ENCODE measurements at places on chromosomes 4 and X.

GRCh38 chr4:40301603-40302002 is 33.5 kb upstream of the CHRNA9 start:
- peak; percentile 73 for DNase-seq

DNA sequence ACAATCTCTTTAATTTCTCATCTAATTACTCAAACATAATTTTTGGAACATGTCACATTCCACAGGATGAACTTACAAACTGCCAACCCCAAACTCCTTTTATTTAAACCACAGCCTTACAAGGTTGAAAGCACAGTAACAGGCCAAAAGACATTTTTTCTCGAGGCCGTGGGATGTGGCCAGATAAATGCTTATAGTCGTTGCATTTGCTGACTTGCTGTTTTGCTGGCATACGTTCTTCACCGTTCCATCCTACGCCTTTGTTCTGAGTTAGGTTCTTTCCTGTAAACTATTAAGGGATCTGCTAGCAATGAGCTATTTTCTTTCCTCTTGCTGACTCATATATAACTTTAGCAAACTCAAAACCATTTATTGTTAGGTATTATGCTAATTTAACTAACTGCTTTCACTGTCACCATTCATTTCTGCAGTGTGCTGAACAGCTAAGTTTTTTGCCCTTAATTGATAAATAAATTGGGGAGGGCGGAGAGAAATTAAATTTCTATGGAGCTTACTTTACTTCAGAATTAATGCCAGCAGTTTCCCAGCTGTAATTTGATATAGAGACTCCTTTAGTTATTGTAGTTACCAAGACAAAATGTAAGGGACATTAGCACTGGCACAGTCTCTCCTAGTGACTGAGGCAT is 135.1 kb upstream of the PACRGL start:
- DNase-seq: no peak

DNA sequence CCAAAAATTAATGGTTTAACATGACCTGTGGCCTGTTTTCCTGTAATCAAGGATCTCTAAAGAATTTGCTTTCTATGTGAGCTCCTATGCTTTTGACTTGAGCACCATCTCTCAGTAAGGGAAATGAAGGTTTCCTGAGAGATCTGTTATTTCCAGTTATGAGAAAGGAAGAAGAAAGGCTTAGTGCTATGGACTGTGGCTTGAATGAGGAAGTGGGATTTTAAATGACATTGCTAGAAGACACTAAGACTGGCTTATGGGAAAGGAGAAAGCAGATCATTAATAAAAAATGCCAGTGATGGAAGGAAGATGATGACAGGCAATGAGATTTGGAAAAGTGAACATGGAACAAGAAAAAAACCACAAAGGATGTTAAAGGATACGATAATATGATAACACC is 285.4 kb downstream of the OPHN1 start:
- DNase-seq: no peak

GRCh38 chrX:8233091-8233490 is 62.0 kb upstream of the VCX2 start:
- no peak for DNase-seq

GRCh38 chrX:47576021-47576898 is 6.0 kb upstream of the TIMP1 start:
- no peak for DNase-seq

GRCh38 chrX:101823236-101823635 is 108.6 kb downstream of the ZMAT1 start:
- DNase-seq: no peak

GRCh38 chrX:17390419-17390850 is 15.4 kb downstream of the NHS start:
- no peak for DNase-seq

GRCh38 chr4:163127621-163128020 is 39.1 kb downstream of the NAF1 start:
- no peak for DNase-seq

DNA sequence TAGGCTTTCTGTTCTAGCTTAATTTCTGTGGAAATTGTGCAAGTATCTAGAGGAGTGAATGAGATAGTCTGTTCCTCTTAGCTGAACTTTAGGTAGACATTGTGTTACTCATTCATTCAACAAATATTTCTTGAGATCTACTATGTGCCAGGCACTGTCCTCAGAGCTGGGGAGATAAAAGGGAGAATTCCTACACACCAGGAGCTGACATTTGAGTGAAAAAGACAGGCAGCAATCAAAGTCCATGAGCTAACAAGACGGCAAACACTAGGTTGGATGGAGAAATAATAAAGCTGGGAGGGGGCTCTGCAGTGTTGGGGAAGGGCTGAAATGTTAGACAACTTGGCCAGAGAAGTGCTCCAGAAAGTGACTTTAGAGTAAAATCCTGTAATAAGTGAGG is 80.1 kb downstream of the MED28 start:
- no peak for DNase-seq

- no peak for DNase-seq
Observed at GRCh38 chr4:41022116-41022515, 192.2 kb downstream of the APBB2 start.

GRCh38 chr4:118033148-118034052 is 886 bp upstream of the NDST3 start:
- no peak for DNase-seq

DNA sequence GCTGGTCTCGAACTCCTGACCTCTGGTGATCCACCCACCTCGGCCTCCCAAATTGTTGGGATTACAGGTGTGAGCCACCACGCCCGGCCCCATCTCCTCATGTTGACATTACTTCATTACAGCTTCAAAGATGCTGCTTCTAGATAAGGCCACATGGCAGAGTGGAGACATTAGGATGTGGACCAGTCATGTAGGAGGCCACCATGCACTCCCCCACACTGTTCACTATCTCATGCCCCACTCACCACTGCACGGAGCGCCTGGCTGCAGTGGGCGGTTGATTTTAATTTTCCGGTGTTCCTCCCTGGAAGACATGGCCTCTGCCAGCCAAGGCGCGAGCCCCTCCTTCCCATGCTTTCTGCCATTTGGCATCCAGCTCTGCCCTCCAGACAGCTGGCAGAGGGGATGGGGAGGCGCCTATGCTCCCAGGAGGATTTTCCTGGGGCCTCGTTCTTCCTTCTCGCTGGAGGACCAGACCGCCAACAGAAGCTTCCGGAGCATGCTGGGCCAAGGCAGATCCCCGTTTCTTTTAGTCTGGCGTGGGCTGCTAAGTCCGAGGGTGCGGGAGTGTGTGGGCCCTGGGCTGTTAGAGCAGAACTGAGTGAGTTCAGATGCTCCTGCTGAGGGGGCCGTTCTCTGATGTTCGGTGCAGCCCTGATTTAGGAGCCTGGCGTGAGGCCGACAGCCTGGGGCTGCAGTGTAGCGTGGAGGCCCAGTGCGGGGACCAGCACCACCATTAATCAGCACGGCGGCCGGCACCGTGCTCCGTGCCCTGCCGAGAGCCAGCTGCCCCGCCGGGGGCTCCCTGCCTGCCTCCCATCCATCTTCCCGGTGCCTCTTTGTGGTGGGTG is 93.1 kb downstream of the SORCS2 start:
- DNase-seq: no peak

- no peak for DNase-seq
Observed at GRCh38 chr4:125013891-125014290, 300.9 kb upstream of the FAT4 start.

DNA sequence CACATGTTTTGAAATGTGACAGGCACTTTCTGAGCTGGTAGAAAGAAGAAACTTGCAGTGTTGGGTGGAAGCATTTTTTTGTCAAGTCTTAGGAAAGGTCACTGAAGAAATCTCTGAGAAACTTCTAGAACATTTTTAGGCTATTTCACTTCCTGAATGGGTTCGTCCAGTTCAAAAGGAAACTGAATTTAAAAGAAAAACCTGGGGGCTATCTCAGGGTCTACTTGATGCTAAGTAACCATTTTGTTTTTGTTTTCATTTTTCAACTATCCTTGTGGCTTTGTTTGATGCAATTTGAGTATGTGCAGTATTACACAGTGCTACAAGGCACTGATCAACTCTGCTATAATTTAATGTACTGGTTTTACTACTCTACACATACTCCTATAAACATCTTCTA is 34.0 kb upstream of the AMOT start:
- no peak for DNase-seq

- DNase-seq: no peak
Observed at GRCh38 chrX:29461039-29461438, 754.3 kb upstream of the MAGEB2 start.

DNA sequence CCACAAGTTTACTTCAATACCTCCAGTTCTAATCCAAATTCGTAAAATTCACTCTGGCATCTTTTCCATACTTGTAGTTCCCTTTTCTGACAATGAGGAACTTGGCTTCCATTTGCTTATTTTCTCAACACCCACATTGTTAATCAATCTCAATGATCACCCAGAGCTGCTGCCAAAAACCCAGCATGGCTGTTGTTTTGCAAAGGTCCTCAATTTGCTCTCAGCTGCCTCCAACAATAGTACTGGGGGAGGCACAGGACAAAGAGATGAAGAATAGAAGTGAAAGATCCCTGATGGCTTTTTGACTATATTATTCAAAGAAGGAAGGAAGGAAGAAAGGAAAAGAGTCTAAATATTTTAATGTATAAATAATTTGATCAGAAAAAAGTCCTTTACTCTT is 847.8 kb downstream of the RAPGEF2 start:
- no peak for DNase-seq

GRCh38 chr4:108359130-108359985 is 190.6 kb upstream of the LEF1 start:
- DNase-seq: no peak

- no peak for DNase-seq
Observed at GRCh38 chr4:61067381-61067780, 132.7 kb upstream of the ADGRL3 start.

GRCh38 chr4:110898290-110898689 is 275.4 kb upstream of the PITX2 start:
- DNase-seq: no peak

DNA sequence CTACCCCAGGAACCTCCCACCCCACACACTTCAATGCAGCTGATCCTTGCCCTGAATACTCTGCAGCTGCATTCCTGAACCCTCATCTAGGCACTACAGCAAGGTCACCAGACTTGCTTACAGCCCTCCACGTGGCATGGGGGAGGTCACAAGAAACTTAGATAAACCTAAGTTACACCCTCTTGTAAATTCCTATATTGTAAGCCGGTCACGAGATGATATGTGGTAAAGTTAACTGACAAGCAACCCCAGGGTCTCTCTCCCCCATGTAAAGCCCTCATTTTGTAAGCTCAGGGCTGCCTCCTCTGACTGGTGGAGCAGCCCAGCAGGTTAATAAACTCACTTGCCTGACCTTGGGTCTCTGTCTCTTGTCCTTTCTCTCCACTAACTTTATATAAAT is 570.7 kb downstream of the PCDH7 start:
- no peak for DNase-seq

GRCh38 chrX:12986164-12986779 is 11.4 kb downstream of the TMSB4X start:
- DNase-seq: no peak

GRCh38 chr4:169250796-169251195 is 20.0 kb downstream of the SH3RF1 start:
- DNase-seq: no peak

- DNase-seq: no peak
Observed at GRCh38 chr4:81465406-81466340, 6.0 kb downstream of the RASGEF1B start.

- no peak for DNase-seq
Observed at GRCh38 chr4:86302251-86302650, 57.6 kb downstream of the MAPK10 start.

DNA sequence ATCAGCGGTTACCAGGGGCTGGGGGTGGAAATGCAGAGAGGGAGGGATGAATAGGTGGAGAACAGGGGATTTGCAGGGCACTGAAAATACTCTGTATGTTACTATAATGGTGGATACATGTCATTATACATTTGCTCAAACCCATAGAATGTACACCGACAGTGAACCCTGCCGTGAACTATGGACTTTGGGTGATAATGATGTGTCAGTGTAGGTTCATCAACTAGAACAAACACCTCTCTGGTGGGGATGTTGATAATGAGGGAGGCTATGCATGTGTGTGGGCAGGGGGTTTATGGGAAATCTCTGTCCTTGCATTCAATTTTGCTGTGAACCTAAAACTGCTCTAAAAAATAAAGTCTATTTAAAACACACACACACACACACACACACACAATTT is 11.5 kb downstream of the HPSE start:
- no peak for DNase-seq

GRCh38 chr4:20839957-20840356 is 139.7 kb downstream of the PACRGL start:
- no peak for DNase-seq

GRCh38 chr4:166460769-166461550 is 587.9 kb downstream of the TLL1 start:
- DNase-seq: no peak

GRCh38 chrX:44903107-44903506 is 30.1 kb downstream of the KDM6A start:
- DNase-seq: no peak

DNA sequence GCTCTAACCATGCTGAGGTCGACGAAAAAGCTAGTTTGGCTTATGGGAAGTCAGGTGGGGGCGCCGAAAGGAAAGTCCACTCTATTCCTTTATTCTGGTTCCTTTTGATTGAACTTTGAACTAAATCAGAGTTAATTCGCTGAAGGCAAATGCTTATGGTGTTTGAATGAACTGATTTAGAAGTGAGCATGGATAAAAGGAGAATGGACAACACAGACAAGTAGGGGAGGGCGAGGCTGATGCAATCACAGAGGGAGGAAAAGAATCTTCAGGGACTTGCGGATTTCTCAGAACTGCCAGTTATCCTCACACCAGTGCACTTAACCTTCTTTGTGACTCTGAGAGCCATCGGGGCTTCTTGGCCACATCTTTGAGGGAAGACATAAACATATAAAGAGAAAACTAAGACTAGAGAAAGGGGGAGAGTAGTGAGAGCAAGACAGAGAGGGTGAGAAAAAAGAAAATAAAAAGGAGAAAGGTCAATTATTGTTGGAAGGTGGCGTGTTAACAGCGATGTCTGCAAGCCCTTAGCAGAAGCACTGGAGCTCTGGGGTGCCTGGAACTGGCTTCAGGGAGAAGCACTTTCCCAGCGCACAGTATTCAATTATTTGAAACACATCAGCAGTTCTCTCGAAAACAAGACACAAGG is 79.6 kb upstream of the PLAC1 start:
- no peak for DNase-seq

- no peak for DNase-seq
Observed at GRCh38 chr4:36772154-36772516, 472.4 kb upstream of the NWD2 start.

- no peak for DNase-seq
Observed at GRCh38 chrX:65702956-65703355, 35.5 kb downstream of the MSN start.

DNA sequence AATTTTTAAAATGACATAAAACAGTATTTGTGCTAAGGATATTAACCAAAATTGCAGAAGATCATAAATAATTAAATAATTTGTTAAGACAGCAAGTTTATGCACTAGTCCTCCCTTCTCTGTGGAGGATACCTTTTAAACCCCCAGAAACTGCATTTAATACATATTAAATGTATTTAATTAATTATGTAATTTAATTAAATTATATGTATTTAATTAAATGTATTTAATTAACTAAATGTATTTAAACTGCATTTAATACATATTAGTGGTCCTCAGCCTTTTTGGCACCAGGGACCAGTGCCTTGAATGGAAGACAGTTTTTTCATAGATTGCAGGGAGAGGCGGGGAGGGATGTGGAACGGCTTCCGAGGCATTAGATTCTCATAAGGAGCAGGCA is 404.6 kb downstream of the ARHGAP24 start:
- no peak for DNase-seq

GRCh38 chr4:98522062-98522461 is 136.3 kb downstream of the TSPAN5 start:
- DNase-seq: no peak

- DNase-seq: no peak
Observed at GRCh38 chrX:130728208-130728607, 174.8 kb downstream of the ENOX2 start.

GRCh38 chrX:15435836-15436619 is 51.8 kb upstream of the VEGFD start:
- DNase-seq: no peak

All from activated CD8-positive, alpha-beta memory T cell treated with anti-CD3 and anti-CD28 coated beads for 24 hours (primary cell).